Hematopoietic multipotent progenitor cell treated with erythropoietin and hydrocortisone succinate and interleukin-3 and kit ligand, for 6 days (in vitro differentiated cells): ENCODE measurements at places on chromosomes 4 and X.
A peak's percentile ranks its signal among the peaks of the same experiment; 100 is the strongest.

GRCh38 chr4:22416403-22416802, 99.5 kb downstream of the ADGRA3 start:
- DNase-seq: peak; percentile 52

- DNase-seq: no peak
Measured at GRCh38 chr4:145048817-145049216, 49.2 kb downstream of the ANAPC10 start.

DNA sequence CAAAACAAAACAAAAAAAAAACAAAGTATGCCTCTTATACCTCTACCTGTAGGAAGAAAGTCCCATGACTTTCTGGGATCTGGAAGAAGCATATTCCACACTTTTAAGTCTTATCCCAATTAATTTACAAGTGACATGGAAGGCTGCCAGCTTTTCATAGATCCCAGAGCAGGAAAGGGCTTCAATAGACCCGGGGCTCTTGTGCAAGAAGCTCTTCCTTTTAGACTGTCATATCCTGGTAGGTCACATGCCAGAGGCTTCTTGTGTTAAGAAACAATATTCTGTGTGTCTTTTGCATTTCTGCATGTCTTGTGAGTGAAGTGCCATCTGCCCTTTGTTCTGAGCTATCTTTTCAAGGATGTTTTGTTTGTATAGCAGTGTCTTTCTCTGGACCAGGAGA, 84.4 kb upstream of the PHOX2B start:
- DNase-seq: peak; percentile 10

DNA sequence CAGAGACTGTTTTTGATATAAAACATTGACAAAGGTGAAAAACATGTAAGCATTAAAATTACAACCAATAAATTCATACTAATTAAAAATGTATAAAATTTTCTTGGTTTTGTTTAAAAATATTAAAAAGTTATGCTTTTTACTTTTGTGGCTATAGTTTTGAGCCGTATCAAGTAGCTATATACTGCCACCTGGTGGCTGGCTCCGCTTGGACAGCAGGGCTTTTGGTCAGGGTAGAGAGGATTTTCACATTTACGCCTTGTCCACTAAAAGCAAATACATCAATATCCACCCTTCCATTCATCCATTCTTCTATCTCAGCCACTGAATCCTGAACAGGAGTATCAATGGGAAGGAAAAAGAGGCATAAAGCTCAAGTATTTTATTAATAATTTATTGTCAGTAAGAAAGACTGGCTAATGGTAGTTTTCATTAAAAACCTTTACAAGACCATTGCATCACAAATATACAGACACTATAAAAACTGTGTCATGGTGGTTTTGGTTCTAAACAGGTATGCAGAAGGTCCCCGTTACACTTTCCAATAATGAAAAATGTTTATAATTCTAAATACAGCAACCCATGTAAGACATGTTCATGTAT, 32.1 kb upstream of the MTNR1A start:
- peak; percentile 71 for DNase-seq

DNA sequence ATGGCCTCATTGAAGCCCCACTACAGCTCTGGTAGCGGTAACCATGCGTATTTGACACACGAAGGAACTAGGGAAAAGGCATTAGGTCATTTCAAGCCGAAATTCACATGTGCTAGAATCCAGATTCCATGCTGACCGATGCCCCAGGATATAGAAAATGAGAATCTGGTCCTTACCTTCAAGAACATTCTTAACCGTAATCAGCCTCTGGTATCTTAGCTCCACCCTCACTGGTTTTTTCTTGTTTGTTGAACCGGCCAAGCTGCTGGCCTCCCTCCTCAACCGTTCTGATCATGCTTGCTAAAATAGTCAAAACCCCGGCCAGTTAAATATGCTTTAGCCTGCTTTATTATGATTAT, 876 bp downstream of the HPRT1 start:
- peak; percentile 54 for DNase-seq

GRCh38 chrX:46294234-46294633, 251.0 kb downstream of the ZNF674 start:
- DNase-seq: no peak

- peak; percentile 43 for DNase-seq
Measured at GRCh38 chr4:90293320-90293719, 166.1 kb downstream of the CCSER1 start.

DNA sequence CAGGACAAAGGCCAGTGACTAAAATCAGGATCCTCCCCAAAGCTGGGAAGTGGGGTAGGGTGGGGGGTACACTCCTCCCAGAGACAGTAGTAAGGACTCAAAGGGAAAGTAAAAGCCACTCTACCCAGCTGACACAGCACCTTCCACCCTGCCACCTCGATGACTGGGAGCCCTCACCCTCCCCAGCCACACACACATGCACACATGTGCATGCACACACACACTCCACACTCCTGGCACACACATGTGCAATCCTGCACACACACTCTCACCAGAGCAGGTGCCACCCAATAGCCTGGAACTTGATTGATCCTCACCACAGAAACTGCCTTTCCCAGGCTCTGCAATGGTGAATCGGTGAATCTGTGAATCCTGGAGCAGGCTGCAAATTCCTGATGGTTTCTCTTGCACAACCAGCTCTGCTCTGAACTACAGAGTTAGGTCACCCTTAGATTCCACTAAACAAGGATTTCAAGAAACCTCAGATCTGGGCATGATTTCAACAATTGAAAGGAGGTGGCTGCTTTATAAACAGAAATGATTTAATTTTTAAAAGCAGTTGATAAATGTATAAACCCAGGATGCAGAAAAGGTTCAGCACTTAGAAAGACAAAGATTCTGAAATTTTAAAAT, 21.5 kb downstream of the AMOT start:
- DNase-seq: no peak

DNA sequence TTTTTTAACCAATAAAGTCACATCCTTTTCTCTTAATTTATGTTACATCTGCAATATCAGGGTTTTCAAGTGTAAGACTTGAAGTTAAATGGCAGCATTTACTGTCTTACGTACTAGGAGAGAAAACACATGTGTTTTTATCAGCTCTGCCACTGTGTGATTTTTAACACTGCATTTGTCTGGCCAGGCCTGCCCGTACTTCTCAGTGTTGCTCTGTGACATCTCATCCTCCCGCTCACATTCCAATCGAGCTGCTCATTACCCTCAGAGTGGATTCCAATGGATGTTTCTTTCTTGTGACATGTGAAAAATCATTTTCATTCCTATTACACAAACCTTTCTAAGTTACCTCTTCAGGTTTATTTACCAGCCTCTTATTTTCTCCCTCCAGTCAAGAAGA, 420.3 kb downstream of the FAT4 start:
- no peak for DNase-seq

- no peak for DNase-seq
Measured at GRCh38 chrX:13014111-13015096, 30.0 kb downstream of the FAM9C start.

DNA sequence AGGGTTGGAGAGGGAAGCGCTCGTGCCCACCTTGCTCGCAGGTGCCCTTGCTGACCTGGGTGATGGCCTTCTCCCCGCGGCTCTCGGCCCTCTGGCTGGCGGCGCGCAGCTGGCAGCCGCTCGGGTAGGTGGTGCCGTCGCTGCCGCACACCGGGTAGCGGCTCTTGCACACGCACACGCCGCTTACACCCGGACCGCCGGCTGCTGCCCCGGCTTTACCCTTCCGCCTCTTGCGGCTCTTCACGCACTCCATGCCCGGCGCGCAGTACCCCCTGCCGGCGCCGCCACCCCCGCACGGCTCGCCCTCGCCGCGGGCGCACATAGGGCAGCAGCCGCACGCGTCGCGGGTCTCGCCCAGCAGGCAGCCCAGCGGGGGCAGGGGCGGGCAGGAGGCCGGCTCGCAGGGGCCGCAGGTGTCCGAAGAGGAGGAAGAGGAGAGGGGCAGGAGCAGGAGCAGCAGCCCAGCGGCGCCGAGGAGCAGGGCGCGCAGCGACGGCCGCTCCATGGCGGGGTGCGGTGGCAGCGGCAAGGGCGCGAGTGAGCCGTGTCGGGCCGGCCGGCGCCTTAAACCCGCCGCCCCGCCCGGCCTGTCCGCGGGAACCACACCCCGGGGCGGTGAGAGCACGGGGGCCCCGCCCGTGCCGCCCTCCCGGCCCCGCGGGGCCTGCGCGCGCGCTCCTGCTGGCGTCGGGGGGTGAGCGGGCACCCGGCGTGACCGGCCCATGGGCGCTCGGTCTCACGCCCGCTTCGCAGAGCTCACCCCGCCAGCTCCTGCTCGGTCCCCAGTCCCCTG, at the start of gene IGFBP7:
Gene IGFBP7 (minus strand): TSS at position 539 of the 793 bp plus-strand sequence. CDS start 34 bp downstream, at position 505.
- DNase-seq: peak; percentile 70

DNA sequence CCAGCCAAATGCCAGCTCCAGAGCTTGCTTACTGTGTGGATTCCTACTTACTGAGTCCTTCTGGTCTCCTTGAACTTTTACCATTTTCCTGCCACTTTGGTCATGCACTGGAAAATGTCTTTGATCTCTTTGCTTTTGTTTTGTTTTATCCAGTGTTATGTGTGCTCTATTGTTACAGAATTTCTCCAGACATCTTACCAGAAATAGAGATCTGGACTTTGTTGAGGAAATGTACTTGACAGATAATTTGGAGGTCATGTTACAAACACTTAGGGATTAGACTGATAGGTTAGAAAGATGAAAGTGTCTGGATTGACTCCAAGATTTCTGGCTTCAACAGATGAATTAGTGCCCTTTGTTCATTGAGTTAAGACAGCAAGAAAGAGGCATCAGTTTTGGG, 5.7 kb upstream of the ZNF330 start:
- no peak for DNase-seq

GRCh38 chr4:172578712-172579111, 589.9 kb upstream of the GALNT7 start:
- DNase-seq: no peak

GRCh38 chrX:10482261-10482660, 138.1 kb downstream of the MID1 start:
- no peak for DNase-seq

- no peak for DNase-seq
Measured at GRCh38 chrX:9293051-9293496, 171.8 kb upstream of the TBL1X start.

DNA sequence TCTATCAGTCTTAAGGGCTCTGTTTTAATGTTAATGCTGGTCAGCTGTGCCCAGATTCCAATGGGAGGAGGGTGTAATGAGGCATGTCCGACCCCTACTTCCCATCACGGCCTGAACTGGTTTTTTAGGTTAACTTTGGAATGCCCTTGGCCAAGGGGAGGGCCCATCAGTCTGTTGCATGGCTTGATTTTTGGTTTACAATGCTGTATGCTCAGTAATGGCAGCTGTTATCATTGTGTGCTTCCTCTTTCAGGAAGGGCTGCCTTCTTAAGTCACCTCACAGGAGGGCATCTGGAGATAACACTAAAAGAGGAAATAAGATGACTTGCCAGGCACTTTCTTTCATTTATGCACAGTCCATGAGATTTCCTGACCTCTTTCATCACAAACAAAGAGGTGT, 36.3 kb downstream of the ATXN3L start:
- peak; percentile 63 for DNase-seq

DNA sequence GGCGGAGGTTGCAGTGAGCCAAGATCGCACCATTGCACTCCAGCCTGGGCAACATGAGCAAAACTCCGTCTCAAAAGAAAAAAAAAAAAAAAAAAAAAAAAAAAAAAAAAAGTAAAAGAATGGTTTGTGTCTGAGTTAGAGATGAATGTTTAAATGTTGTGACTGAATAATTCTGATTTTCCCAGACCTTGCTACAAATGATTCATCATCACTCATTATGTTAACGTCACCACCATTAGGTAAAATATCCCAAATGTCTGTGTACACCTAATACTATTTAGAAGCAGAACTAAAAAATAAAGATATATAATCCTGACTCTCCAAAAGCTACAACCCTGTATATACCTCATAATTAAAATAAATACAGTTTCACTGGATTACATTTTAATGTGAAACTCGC, 70.8 kb downstream of the HHIP start:
- DNase-seq: no peak

GRCh38 chrX:107826238-107827029, 768 bp downstream of the MID2 start:
- peak; percentile 28 for DNase-seq

DNA sequence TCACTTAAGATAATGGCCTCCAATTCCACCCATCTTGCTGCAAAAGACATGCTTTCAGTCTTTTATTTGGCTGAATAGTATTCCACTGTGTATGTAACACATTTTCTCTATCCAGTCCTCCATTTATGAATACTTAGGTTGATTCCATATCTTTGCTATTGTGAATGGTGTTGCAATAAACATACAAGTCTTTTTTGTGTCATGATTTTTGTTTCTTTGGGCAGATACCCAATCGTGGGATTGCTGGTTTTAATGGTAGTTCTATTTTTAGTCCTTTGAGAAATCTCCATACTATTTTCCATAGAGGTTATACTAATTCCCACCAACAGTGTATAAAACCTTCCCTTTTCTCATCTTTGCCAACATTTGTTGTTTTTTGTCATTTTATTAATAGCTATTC, 180.9 kb downstream of the SMIM20 start:
- no peak for DNase-seq

DNA sequence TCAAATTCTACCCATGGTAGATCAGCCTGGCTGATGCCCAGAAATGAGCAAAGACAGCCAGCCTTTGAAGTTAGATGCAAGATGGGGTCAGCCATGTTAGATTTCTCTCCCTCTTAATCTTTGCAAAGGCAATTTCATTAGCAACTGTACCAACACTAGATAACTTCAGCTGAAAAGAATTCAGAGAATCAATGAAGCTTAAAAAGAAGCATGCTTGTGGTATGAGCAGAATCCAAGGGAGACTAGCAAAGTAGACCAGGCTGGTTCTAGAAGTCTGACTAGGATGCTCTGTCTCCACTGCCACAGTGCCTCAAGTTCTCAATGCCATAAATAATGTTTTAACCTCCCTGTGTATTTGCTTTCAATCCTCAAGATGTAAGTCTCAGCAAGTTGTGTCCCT, 247.3 kb downstream of the SLC7A11 start:
- DNase-seq: no peak

DNA sequence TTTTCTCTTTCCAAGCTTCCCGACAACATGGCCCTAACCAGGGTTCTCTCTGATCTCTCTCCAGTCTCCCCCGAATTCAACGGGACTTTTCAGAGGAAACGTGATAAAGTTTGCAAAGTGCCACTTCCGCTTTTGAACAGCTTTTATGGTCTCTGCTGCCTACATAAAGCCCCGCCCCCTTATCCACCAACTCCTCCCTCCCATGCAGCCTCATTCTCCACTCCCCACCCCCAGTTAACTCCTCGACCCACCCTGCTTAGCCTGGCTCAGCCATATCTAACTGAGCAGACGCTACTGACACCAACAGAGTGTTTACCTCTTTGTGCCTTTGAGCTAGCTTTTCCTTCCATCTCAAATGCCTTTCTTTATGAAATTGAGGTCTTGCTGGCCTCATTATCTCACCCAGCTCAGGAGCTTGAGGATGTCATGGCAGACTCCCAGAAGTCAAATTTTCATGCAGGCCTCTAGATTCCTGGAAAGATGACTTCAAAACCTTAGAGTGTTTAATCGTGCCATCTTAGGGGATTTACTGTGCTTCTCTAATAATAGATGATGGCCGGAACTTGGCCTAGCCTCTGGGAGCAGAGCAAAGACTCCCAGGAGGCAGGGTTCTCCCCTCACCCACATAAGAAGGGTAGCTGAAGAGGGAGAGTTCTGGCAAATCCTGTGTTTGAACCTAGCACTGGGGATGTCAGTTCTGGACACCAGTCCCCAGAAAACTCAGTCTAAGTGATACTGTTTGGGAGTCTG, 606.0 kb downstream of the BCOR start:
- DNase-seq: peak; percentile 94
